ENCODE measurements at places on chromosomes 12 and 14.

GRCh38 chr12:120689397-120690082 is 2.6 kb downstream of the MLEC start:
- DNase-seq, result peak; percentile 41

DNA sequence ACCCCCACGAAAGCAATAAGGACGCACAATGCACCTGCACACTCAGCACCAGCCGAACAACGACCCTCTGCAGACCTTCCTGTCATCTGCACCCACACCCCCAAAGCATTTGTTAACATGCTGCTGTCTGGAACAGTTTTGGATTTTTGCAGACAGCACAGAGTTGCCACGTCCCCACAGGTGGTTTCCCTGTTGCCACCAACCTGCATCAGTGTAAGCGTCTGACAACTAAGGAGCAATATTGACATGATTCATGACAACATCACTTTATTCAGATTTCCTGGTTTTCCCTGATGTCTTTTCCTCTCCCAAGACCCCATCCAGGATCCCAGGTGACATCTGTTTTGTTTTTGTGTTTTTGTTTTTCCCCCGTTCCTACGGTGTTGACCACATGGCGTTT is 150.7 kb upstream of the C14orf180 start:
- DNase-seq, result no peak

DNA sequence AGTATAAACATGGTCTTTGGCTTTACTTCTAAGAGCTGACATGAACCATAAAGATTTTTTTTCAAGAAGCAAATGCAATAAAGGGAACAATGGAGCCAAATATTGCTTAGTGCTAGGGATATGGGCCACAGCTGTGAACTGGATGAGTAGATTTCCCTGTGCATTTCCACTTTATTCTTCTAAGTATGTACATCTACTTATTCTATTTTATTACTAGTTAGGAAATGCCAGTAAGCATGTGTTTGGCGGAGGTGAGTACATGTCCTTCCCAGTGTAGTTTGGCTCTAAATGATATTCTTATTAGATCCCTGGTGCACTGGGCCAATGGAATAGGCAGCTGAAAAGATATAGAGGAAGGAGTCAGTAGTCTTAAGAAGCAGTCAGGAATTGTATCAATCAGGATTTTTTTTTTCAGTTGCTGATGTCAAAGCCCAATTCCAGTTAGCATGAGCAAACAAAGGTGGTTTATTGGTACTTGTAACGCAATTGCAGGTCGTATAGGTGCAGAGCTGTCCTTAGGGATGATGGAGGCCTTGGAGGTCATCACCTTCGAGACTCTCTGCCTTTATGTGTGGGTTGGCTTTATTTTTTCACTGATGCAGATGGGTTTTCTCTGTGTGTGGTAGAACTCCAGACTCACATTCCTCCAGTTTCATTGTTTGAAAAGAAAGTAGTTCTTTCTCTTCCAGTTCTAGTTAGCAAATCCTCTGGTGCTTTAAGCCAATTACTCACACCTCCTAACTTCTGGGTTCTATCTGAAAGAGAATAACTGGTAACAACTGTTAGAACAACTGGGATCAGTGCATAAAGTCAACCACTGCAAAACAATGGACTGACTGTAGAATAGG is 139.0 kb upstream of the LRIG3 start:
- DNase-seq, result no peak

DNA sequence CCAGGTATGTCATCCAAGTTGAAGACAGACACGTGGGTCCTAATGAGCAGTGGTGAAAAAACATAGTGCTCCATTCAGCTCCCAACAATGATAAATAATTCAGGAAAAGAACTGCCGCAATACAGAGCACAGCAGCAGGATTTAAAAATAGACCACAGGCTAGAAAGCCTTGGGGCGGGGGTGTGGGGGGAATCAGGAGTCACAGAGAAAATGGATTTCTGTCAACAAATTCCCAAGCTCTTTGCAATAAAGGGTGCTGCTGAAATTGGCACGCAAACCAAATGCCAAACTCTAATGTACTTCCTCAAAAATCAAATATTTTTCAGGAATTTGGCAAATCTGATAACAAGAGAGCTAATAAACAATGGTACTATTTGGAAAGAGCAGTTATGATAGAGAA is 58.6 kb downstream of the R3HDM2 start:
- DNase-seq, result no peak

- DNase-seq, result no peak
Measured at GRCh38 chr12:18492372-18493025, 231.2 kb downstream of the PIK3C2G start.

DNA sequence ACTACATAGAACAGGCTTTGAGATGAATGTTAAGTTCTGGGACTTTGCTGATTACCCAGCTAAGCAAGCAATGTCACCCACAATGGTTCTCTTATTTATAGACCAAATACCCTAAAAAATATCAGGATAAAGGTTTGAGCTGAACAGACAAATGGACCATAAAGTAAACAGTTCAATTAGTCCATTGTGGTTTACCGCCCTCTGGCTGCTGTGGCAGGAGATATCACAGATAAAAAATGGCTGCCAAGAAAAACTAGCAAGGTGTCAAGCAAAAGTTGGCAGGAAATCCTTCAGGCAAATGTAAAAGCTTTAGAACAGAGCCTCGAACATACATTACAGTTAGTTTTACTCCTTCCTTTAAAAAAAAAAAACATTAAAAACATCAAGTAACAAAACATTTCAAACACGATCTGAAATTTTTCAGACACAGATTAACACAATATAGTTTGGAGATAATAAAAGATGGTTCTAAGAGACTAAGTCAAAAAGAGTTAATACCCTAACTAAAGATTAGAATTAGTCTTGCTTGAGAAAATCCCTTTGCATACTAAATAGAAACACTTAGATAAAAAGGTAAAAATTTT is 41.3 kb downstream of the MED13L start:
- peak; percentile 43 for DNase-seq

DNA sequence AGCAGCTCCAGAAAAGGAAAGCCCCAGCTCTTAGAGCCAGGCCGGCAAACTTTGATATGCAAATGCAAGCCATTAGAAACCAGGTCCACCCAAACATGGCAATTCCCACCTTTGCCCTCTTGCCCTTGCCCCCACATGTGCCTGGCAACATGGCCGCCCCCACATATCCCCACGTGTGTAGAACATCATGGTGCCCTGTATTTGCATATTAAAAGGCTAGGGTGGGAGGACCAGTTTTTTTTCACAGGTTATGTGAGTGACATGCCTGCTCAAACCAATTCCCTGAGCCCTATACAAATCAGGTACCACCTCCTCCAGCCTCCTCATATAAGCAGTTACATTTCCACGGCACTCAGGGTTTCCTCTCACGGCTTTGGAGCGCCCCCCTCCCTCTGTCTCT is 6.1 kb upstream of the ALDH1L2 start:
- DNase-seq, result no peak

DNA sequence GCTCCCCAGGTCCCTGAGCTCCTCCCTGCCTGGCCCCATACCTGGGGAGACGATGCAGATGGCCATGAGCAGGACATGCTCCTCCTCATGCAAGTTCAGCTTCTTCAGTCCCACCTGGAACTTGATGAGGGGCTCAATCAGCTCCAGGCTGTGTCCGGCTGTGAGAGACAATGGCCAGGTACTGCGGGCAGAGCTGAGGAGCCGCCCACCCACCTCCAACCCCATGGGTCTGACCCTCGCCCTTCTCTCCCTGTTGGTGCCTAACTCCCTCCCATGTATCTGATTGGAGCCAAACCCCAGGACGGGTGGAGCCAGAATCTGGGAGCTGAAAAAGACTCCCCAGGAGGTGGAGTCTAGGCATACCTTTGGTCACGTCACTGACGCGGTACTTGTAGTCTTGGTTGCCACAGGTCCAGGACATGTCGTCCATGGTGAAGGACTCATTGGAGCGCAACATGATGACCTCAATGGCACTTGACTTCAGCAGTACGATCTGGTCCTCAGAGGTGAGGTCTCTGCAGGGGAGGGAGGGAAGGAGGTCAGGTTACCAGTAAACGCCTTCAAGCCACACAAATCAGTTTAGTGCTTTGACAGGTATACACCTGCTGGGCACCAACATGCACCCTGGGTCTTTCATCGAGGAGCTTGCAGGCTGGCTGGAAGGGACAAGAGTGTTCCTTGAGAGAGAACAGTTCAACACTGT is 26.7 kb upstream of the HDAC7 start:
- no peak for DNase-seq

GRCh38 chr14:72788972-72789728 is 104.8 kb downstream of the DPF3 start:
- no peak for DNase-seq

Data from HepG2 (cell line).